A673 (cell line): ENCODE measurements at places on chromosomes 1 and 21.

- no peak for DNase-seq
These were observed 14.6 kb upstream of the RPL5 start for GRCh38 chr1:92817137-92817697.

- DNase-seq = no peak
These were observed 26.9 kb downstream of the CD244 start for GRCh38 chr1:160835751-160836150.

- DNase-seq = no peak
These were observed 33.0 kb upstream of the TARDBP start for GRCh38 chr1:10979483-10979920.

GRCh38 chr1:238345837-238346236 is 455.1 kb upstream of the ZP4 start:
- DNase-seq = no peak

DNA sequence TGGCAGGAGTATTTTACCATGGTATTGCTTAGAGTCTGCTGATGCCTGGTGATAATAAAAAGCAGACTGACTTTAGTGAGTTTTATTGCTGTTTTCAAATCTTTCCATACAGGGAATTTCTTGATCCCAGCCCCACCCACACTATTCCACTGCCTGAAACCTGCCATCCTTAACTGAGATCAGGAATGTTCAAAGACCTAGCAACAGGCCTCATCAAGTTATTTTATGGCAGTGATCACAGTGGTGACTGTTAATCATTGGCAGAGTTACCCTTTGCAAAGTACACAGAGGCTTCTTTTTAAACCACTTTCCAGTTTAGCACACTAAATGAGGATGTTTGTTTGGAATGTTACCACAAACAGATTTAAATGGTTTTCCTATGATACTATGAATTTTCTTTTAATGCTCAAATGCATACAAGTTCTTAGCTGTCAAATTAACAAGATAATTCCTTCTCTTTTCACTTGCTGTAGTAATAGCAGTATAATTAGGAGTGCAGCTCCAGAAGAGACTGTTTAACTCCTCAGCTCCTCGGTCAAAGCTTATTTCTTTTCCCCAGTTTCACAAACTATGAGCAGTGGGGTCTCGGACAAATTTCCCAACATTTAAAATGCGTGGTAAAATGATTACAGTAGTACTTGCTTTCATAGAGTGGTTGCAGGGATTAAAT is 69.9 kb upstream of the USP25 start:
- DNase-seq = no peak

- no peak for DNase-seq
These were observed 5.4 kb downstream of the CC2D1B start for GRCh38 chr1:52360595-52360968.

GRCh38 chr1:40851643-40852042 is 10.5 kb downstream of the CITED4 start:
- no peak for DNase-seq

DNA sequence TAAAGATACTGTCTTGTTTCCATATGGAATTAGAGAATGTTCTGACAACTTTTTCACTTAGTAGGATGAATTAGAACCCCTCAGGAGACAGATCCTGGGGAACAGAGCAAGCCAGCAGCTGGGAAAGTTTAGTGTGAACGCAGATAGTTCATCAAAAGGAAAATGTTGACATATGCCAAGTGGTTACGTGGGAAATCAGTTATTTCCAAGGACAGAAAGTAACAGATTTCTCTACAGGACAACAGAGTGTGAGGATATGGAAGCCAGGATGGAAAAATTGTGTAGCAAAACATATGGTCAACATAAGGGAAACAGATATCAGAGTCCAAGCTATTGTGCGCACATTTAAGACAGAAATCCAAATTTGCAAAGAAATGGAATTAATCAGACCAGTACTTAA is 419.5 kb downstream of the LRRIQ3 start:
- DNase-seq = no peak

- no peak for DNase-seq
These were observed 17.4 kb upstream of the DDOST start for GRCh38 chr1:20678599-20678998.

DNA sequence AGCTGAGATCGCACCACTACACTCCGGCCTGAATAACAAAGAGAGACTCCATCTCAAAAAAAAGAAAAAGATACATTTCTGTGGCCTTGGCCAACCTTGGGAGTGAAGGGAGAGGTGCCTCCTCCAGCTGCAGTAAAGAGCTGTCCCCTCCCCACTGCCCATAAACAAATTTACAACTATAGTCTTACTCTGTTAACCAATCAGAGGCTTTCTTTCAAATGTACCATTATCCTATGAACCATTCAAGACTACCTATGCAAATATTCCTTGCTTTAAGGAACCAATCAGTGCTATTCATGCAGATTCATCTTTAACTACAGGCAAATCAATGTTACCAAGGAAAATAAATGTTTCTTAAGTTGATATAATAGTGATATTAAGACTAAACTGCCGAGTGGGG is 1.0 kb downstream of the CELA2B start:
- DNase-seq = peak; percentile 37

- DNase-seq = no peak
These were observed 111.9 kb upstream of the RGS1 start for GRCh38 chr1:192463661-192464060.

DNA sequence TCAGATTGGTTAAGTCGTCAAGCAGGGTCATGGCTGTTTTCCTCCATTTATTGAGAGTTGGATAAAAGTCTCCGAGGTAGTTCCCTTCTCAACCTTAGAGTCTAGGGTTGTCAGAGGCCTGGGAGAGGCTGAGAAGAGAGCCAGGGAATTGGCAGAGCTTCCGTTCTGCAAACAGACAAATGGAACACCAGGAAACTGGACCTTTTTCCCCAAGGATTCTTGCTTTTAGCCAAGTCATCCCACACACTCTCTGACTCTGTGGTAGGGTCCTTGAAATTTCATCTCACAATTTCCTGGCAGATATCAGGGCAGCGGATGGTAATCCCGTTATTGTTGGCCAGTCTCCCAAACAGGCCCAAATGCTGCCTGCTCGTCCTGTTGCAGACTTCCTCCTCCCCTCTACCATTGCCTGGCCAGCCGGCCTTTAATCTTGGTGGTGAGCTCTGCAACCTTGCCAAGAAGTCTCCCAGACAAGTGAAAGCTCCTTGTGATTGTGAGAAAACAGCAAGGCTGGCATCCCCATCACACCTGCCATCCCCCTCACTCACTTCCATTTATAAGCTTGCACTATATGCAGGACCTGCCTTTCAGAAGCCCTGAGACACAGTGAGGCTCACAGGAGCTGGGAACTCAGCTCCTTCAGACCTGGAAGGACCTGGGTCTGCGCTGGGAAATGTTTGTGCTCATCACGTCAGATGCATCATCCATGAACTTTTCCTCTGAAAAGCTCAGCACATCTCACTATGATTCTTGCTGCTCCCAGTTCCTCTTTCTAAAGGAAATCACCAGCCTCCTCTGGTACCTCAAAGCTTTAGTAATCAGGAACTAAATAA is 13.7 kb upstream of the SRP9 start:
- no peak for DNase-seq

GRCh38 chr1:26784023-26784871 is 3.5 kb upstream of the PIGV start:
- DNase-seq = peak; percentile 24

DNA sequence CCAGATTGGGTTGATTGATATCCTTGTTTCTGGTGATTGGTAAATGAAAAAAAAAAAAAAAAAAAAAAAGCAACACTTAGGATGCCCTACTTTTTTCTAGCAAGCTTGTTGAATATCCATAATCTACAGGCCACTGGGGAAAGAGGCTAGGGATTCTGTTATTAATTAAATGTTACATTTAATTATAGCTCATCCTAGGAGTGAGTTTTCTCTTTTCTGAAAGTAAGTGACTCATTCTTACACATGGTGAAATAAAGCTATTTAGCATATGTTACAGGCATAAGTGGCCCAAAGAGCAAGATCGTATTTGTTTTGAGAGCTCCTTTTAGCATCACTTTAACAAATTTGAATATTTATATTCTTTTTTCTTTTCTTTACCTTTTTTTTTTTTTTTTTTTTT is 94.5 kb downstream of the FNBP1L start:
- DNase-seq = no peak

DNA sequence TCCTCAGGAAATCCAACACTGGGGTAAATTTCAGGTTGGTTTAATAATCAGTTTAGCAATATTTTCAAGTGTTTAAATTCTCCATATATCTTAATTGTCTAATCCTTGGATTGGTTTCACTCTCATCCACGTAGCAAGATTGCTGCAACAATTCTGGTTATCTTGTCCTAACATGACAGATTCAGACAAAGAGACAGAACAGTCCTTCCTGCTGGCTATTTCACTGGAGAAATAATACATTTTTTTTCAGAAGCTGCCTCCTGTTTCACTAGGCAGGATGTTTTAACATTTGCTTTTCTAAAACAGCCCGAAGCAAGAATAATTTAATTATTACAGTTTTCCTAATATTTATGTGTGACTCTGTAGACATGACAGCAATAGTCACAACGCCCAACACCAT is 2011.2 kb downstream of the NCAM2 start:
- no peak for DNase-seq

DNA sequence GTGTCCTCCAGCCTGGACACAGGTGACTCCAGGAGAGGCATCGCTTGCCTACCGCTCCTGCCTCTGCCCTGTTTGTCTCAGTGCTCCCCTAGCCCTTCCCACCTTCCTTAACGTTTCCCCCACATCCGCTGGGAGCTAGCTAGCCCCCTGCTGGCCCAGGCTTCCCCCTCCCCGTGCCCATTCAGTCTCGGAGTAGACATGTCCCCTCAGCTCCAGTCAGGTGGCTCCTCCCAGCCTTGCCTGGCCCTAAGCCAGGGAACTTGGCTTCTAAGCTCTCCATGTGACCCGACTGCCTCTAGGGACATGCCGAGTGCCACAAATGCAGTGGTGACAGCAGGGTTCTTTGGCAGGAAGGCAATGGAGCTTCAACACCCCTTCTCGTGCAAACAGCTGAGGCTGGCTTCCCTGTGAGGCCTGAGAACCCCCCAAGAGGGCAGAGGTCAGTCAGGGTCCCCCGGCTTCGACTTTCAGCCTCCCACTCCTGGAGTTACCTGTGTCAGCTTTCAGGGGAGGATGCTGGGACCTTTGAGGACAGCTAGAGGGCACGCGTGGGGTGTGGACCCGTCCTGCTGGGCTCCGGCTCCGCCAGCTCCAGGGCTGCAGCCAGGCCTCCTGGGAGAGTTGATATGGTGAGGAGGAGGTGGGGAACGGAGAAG is 16.2 kb downstream of the DRAXIN start:
- peak; percentile 94 for DNase-seq

GRCh38 chr1:210620867-210621488 is 292.3 kb downstream of the HHAT start:
- DNase-seq = no peak
